Activated naive CD4-positive, alpha-beta T cell treated with anti-CD3 and anti-CD28 coated beads for 36 hours (primary cell): ENCODE measurements at places on chromosomes 12 and 14. TPM values are rescaled to one million over a fixed set of nuclear protein-coding genes. Genes with fewer than 3 reads are reported as not detected.

The PPFIA2 gene
- total RNA-seq, result not detected

DNA sequence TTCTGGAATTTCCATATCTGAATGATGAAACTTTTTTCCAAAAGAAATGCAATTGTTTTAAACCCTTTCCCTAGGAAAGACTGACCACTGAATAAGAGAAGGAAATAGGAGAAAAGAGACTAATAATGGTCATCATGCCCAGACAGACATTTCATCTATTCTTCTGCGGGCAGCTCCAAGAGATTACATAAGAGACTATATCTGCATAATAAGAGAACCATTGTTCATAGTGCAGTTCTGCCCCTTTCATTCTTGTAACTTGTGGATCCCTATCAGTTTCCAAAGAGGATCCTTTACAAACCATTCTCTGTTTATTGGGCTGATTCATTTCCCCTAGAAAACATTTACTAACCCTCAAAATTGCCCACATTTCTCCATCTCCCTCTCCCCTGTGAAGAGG, 197.8 kb downstream of the FSCB start:
- no peaks in the 10 kb centered on the region for H3K4me1 ChIP-seq
- no peak overlapping the region for H3K27ac ChIP-seq
- no peaks in the 10 kb centered on the region for H3K27me3 ChIP-seq
- no peaks in the 10 kb centered on the region for H3K36me3 ChIP-seq

DNA sequence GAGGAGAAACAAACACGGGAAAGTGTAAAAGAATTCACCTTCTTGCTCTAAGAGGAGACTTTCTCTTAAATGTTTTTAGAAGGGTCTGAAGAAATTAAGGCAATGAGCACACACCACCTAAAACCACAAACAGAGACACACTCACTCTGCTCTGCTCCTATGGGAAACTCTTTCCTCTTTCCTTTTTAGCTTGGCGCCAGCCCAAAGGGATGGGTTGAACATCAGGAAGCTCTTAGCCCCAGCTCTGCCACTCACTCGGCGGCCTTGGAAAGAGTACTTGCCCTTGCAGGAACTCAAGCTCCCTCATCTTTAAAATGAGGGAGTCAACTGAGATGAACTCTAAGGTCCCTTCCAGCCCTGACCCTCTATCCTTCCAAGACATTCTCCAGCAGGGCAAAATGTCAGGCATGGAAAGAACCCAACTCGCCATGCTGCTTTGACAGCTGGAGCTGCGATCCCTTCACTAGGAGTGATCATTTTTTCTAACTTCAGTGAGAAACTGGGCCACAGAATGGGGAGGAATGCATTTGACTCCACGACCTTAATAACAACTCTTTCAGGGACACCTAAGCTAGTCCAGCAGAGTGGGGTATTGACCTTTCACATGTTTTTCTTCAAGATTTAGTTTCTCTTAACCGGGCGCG, 980 bp upstream of the RNASE8 start:
- no peak overlapping the region for H3K4me3 ChIP-seq
- no peak overlapping the region for H3K27ac ChIP-seq
- no peaks in the 10 kb centered on the region for H3K4me1 ChIP-seq
- H3K36me3 ChIP-seq, result no peaks in the 10 kb centered on the region

GRCh38 chr12:124829008-124829707, 34.5 kb downstream of the SCARB1 start:
- H3K27me3 ChIP-seq, result no peaks in the 10 kb centered on the region
- no peaks in the 10 kb centered on the region for H3K36me3 ChIP-seq
- H3K27ac ChIP-seq, result no peak overlapping the region
- no peak for DNase-seq
